ENCODE measurements at places on chromosomes 3 and 15. TPM values are rescaled to one million over a fixed set of nuclear protein-coding genes. Genes with fewer than 3 reads are reported as not detected.

Gene CPLX3
- total RNA-seq = not detected

Gene CTXND1
- total RNA-seq = 0.24 TPM

Gene CHDH
- total RNA-seq = 0.81 TPM

Gene SLC15A2
- 0.40 TPM for total RNA-seq

Gene ISLR
- 108 TPM for total RNA-seq

Gene ARL6IP5
- total RNA-seq = 116 TPM

Gene NPTN
- 194 TPM for total RNA-seq

Gene NAA50
- total RNA-seq = 82.8 TPM

Gene PIGB
- 15.4 TPM for total RNA-seq

Gene PPP1R14D
- total RNA-seq = not detected

Gene SETD2
- 45.0 TPM for total RNA-seq

Gene SLC6A20
- not detected for total RNA-seq

Gene ABI3BP
- 175 TPM for total RNA-seq

Gene CHCHD4
- 7.2 TPM for total RNA-seq

Gene POC1A
- total RNA-seq = 5.1 TPM

Gene GRIP2
- total RNA-seq = 0.18 TPM

Gene CIP2A
- total RNA-seq = 9.0 TPM

Gene NTRK3
- total RNA-seq = not detected

All from osteocyte (in vitro differentiated cells).